Posterior vena cava (tissue), 2 donors: ENCODE measurements at places on chromosomes 7 and 10. TPM values are rescaled to one million over a fixed set of nuclear protein-coding genes. Genes with fewer than 3 reads are reported as not detected.

DNA sequence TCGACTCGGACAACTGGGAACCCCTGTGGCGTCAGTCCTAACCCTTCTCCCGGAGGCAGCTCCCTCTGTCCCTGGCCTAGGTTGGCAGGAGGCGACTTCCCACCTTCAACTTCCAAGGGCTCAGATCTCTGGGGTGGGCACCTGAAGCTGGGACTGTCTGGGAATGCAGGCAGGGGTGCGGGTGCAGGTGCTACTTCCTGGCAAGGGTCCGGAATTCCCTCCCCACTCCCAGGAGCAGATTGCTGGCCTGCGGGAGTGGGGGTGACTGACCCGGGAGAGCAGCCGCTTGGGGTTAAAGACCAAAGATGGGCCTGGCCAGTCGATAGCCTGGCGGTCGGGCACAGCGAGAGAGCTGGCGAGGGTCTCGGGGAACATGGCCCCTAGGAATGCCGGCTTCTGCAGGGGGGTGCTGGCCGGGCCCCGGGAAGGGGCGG is 387 bp downstream of the EPHA1 start:
- DNase-seq, result no peak

GRCh38 chr10:72744566-72744965 is 52.6 kb downstream of the MCU start:
- no peak for DNase-seq

DNA sequence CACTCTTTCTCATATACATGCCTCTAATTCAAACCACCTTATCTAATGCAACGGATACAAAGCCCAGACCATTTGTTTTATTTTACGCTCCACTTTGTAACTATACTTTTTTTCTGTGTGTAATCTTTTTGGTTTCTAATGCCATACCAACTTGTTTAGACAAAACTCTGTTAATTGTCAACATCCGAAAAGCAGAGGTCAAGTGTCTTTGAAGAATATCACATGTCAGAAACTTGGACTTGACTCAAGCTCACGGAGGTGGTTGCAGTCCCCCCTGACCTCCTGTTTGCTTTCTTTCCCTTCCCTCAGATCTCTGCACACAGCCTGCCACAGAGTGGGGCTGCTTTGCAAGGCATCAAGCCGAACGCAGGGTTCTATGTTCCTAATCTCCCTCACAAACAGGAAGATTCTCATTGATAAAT is 698.9 kb downstream of the PARD3 start:
- DNase-seq, result no peak

- no peak for DNase-seq
These were observed 526 bp downstream of the GIMAP1 start for GRCh38 chr7:150716939-150717338.

DNA sequence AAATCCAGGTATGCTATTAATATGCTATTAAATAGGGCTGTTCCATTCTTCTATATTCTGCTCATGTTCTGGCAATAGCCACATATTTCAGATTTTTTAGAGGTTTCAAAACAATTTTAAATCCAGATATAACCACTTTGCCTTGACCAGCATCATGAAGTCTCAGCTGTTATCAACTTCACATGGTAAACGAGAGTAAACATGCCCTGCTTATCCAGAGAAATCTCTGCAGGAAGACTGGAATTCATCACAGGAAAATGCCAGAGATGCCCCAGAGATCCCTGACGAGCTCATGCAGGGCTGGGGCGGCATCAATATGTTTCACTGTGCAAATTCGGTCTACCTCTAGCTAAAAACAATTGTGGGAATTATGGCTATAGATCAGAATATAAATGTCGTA is 126.5 kb downstream of the FANK1 start:
- DNase-seq, result no peak

DNA sequence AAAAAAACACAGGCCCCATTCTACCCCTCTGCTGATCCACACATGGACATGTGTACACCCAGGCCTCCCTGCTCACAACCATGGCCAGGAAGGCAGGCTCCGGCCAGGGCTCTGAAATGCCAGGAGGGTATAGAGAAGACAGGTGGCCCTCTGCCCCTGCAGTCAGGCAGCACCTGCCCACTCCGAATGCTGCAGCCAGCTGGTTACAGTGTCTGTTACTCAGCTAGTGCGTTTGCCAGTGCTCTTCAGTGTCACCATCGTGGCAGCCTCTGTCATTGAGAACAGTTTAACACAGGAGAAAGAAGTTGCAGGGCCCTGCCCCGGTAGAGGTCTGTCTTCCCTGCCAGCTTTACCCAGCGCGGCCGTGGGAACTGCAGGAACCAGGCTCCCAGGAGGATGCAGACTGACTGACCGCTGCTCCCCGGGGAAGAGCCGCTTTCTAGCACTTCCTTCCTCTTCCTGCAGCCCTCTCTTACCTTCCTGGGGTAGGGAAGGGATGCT is 128.8 kb upstream of the FAM20C start:
- DNase-seq, result peak; percentile 77

GRCh38 chr7:159240962-159241361 is 96.3 kb upstream of the VIPR2 start:
- DNase-seq, result no peak

SPOCK2 gene
- total RNA-seq, result 4.5 TPM

- DNase-seq, result no peak
These were observed 61.8 kb downstream of the ADD3 start for GRCh38 chr10:110069502-110069982.

- DNase-seq, result no peak
These were observed 38.2 kb upstream of the CYP2C18 start for GRCh38 chr10:94645285-94645684.

- DNase-seq, result no peak
These were observed 46.1 kb downstream of the COL28A1 start for GRCh38 chr7:7489546-7489945.

LRRTM3 gene
- total RNA-seq, result not detected

AGAP9 gene
- 3.7 TPM for total RNA-seq

DNA sequence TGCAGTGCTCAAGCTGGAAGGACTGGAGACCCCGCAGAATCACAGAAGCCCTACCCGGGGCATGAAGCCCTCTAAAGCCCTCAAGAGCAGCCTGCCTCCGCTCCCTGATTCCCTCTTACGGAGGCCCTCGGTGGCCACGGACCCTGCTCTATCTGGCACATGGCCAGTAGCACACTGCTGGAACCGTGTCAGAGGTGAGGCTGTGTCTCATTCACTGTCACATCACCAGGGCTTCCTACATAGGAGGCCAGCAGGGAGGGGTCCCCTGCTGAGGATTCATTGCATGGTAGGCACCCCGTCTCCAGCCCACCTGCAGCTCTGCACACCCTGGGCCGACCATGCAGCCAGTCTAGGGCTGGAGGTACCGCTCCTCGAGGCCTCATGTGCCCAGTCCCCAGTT is 259.2 kb downstream of the TNS3 start:
- DNase-seq, result no peak

DNA sequence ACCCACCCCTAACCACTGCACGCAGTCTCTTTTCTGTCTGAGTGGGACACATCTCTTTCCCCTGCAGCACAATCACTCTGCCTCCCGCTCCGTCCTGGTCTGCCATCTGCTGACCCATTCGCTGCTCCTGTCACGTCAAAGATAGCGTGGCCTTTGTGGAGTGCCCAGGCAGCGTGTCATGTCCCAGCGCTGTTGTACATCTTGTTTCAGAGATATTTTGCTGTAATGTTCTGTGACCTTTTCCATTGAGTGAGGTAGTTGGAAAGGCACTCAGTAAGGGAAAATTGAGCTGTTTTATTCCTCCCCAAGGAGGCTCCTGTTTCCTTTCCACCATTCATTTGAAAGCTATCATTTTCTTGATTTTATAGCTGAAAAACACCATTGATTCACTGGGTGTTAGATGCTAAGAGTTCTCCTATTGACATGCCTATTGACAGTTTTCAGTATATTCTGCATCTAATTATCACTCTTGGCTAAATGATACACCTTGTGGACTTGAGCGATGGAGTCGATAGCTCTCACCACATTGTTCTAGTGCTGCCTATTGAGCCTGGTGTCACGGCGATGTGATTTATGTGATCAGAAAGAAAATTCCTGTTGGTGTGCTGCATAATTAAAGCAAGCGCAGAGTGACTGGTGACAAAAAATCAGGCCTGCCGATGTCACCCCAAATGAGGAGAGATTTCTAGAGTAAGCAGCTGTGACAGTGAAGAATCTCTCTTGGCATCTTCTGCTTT is 372.6 kb downstream of the LRMDA start:
- DNase-seq, result peak; percentile 84

SKAP2 gene
- 48.8 TPM for total RNA-seq

DNA sequence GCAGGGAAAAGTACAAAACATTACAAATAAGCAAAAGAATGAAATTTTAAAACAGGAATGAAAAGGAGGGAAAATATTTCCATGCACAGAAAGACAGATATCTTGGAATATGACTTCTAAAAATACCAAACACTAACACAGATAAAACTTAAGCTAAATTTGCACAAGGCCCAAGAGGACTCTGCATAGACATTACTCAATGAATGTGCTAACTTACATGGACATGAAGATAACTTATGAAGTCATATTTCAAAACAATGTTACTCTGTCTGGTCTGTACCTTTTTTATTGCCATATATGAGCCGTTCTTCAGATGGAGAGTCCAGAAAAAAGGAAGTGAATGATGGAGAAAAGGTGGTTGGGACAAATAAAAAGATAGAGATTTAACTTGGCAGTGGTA is 15.0 kb upstream of the MSS51 start:
- no peak for DNase-seq

GARS1 gene
- total RNA-seq, result 98.1 TPM

DNA sequence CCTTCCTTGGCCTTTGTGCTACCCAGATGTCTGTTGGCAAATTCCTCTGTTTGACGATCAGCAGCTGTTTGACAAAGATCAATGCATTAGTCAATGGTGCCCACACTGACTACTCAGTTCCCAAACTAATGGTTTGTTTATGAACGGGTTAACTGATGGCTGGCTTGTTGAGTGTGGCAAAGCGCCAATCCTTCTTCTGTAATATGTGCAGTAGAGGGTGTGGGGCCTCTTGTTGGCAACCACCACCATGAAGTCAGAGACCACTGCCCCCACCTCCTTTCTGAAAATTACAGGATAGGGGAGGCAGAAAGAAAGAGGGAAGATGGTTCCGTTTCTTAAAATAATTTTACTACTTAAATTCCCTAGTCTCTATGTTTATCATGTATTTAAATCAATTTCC is 2.6 kb upstream of the PLCE1 start:
- DNase-seq, result no peak

- DNase-seq, result no peak
These were observed 403.4 kb upstream of the KLF6 start for GRCh38 chr10:4188406-4188805.

- DNase-seq, result no peak
These were observed 49.6 kb upstream of the TOMM7 start for GRCh38 chr7:22872096-22872807.

DNA sequence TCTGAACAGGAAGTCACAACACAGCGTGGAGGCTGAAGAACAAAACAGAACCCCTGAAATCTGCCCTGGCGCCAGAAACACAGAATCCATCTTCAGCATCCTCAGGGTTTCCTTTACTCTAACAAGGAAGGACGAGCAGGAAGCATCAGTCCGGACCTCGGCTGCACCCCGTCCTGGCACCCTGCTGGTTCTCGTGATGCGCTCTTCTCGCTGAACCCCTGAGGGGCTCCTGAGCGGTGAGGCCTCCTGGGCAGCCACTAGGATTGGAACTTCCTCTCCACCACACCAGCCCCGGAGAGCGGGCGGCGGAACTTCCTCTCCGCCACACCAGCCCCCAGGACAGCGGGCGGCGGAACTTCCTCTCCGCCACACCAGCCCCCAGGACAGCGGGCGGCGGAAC is 461.9 kb downstream of the PTPRN2 start:
- peak; percentile 16 for DNase-seq

- DNase-seq, result peak; percentile 71
These were observed 19.8 kb upstream of the COL1A2 start for GRCh38 chr7:94374721-94375566.

GRCh38 chr7:141074997-141075396 is 1.1 kb downstream of the TMEM178B start:
- DNase-seq, result no peak

DNA sequence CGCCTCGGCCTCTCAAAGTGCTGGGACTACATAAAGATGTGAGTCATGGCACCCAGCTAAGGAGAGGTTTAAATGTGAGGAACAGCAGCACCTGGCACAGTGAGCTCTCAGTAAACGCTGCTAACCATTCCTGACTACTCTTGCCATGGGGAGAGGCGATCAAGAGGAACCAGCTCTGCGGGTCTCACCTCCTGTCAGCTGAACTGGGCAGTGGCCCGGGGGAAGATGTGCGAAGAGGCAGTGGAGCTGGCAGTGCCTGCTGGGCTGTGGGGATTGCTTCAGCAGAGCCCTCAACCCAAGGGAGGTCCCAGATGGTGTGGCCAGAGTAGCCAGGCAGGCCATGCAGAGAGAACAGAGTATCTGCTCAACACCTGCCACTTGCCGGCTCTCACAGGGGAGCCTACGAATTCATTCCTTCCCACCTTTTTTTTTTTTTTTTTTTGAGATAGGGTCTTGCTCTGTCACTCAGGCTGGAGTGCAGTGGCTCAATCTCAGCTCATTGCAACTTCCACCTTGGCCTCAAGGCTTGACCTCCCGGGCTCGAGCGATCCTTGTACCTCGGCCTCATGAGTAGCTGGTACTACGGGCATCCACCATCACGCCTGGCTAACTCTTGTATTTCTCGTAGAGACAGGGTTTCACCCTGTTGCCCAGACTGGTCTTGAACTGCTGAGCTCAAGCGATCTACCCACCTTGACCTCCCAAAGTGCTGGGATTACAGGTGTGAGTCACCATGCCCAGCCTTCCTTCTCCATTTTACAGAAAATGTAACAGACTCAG is 6.8 kb downstream of the POLM start:
- peak; percentile 55 for DNase-seq

KCNH2 gene
- 27.3 TPM for total RNA-seq

DNA sequence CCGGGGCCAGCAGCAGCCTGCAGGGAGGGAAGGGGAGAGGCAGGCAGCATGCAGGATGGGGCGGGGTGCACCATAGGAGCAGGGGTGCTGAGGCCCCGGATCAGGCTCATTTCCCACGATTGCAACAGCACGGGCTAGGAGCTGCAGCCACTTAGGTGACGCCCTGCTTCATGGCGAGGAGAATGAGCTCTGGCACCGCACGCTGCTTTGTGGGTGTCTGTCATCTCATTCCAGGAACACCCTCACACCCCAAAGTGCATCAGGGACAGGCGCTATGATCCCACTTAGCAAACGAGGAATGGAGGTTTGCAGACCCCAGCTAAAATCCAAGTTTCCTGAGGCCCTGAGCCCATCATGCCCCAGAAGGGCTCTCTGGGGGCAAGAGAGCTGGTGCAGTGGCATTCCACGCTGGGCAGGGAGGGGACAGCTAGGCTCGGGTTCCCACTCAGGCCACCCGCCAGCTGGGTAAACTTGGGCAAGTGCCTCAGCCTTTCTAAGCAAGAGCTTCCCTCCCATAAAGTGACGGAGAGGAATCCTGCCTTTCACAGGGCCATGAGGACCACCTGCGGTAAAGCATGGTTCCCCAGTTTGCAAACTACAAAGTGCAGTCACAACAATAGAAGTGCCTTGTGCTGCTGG is 9.3 kb downstream of the KCNH2 start:
- DNase-seq, result no peak
